ENCODE measurements at places on chromosomes 1 and 21.

- DNase-seq: peak; percentile 81
Measured at GRCh38 chr1:115314765-115315164, 23.3 kb downstream of the NGF start.

DNA sequence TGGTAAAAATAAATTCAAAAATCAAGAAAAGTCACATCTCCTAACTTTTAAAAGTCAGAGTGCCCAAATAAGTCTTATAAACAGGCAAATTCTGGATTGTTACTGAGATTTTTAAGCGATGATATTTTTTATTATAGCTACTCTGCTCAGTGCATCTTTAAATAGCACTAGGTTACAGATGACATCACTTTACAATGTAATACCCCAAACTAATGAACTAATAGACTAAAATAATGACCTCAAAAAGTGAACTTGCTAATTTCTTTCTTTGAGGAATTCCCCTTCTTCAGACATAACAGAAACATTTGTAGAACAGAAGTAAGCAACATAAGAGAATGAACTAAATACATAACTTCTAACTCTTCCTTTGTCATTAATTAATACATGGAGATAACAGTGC, 33.0 kb upstream of the ACTA1 start:
- DNase-seq: no peak

DNA sequence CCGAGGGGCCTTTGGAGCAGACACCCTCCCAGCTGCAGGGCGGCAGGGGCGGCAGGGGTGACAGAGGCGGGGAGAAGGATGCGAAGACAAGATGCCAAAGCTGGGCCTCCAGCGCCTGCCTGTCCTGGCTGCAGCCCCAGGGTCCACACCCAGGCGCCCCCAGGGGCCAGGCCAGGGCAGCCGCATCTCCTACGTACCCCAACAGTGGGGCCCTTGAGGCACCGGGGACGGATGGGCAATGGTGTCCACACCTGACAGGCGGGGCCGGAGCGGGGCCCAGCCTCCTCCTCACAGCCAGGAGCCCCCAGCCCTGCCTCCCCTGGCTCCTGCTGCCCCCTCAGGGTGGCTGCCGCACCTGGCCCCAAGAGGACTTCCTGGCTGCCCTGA, 7.2 kb downstream of the B3GALT6 start:
- DNase-seq: no peak

DNA sequence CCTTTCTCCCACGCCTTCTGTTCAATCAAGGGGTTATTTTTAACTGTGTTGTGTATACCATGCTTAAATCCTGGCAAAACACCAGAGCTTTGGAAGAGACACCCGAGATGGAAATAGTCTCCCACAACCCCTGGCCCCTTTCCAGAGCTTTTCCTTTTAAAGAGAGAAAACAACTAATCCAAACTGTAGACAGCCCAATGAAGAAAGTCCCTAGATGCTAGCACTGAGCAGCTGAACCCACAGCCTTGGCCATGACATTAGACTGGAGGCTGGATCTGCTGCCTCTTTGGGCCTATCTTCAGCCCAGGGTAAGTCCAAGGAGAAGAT, 64.9 kb upstream of the ARTN start:
- DNase-seq: peak; percentile 87

GRCh38 chr1:183227422-183228346, 41.6 kb downstream of the LAMC2 start:
- DNase-seq: peak; percentile 52

- DNase-seq: no peak
Measured at GRCh38 chr1:206144605-206145004, 27.4 kb upstream of the AVPR1B start.

- DNase-seq: no peak
Measured at GRCh38 chr1:241083285-241083684, 273.7 kb downstream of the RGS7 start.

- DNase-seq: peak; percentile 35
Measured at GRCh38 chr1:56803561-56804156, 15.5 kb downstream of the FYB2 start.

DNA sequence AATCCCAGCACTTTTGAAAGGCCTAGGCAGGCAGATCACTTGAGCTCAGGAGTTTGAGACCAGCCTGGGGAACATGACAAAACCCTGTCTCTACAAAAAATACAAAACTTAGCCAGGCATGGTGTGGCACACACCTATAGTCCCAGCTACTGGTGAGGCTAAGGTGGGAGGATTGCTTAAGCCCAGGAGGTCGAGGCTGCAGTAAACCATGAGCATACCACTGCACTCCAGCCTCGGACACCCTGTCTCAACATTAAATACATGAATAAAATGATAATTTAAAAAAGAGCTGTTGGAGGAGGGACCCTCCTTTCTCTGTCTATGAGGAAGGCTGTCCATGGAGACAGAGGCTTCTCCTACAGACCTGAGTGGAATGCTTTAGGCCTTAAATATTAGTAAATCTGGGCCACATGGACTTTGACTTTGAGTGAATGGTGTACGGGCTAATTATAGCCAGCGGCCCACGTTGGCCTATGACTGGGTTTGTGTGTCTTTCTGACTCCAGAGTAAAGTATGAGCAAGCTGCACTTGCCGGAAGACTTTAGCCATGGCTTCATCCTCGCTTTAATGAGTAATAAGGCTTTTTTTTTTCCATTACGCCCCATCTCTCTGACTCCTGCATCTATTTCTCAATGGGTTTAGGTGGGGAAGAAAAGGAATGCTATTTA, 21.3 kb downstream of the RAB3B start:
- peak; percentile 96 for DNase-seq

DNA sequence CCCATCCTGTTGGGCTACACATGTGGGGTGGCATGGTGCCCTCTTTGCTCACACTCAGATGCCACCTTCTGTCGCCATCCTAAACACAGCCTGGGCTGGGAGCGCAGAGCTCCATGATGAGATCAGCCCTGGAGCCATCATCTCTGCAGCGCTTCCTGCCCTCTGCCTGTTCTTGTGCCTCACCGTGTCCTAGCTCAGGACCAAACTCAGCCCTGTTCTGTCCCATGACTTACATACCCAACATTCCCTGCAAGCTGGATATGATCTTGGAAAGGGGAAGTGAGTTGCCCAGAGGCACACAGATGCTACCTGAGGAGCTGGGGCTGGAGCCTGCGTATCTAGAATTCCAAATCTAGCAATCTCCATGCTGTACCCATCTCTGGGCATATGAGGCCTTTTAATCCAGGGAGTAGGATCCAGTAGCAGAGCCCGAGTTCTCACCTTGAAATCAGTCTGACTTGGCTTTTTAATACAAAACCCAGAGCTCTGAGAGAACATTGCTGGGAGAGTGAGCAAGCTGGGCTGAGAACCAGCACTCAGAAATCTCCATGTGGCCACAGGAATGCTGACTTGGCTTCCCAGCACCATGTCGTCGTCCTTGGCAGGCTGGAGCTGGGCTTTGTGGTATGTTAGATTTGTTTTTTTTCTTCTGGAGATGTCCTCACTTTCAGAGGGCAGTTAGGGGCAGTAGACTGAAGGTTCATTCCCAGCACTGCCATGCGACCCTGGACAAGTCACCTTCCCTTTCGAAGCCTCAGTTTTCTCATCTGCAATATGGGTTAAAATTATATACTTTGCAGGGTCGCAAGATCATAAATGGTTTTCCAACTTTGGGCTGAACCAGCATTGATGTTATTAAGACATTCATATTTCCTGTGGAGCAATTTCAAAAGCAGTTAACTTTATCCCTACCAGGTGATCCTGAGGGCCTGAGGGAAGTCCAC, 2.6 kb downstream of the ALPL start:
- peak; percentile 94 for DNase-seq

GRCh38 chr1:224767031-224767430, 150.9 kb downstream of the CNIH3 start:
- no peak for DNase-seq

GRCh38 chr1:26153966-26154532, 4.8 kb upstream of the FAM110D start:
- no peak for DNase-seq

GRCh38 chr1:229028544-229028943, 242.4 kb upstream of the RAB4A start:
- no peak for DNase-seq

- no peak for DNase-seq
Measured at GRCh38 chr1:75522389-75522788, 88.5 kb downstream of the SLC44A5 start.

DNA sequence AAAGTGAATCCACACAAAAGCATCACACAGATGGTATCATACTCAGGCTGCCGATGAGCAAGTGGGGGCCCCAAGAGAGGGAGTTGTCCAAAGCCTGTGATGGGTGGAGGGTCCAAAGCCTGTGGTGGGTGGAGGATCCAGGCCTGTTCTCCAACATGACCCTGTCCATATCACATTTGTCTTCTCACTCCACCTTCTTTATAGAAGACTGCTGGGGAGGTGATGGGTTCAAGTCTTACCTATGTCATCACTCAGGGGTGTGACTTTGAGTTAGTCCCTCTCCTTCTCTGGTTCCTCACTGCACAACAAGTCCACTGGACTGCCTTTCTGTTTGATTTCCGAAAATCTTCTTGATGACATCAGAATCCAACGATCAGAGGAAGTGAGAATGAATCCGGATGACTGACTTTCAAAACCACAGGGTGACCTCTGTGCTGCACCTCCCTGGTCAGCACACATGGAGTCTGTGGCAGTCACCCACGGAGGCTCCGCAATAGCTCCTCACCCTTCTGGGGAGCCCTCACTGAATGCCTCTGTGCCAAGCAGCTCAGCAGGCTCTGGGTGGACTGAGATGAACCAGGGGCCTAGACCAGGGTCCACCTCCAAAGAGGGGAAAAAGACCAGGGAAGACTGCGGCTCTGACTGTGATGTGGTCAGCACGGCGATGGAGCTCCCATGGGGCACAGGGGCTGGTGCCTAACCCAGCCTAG, 166.8 kb downstream of the HIVEP3 start:
- peak; percentile 51 for DNase-seq

DNA sequence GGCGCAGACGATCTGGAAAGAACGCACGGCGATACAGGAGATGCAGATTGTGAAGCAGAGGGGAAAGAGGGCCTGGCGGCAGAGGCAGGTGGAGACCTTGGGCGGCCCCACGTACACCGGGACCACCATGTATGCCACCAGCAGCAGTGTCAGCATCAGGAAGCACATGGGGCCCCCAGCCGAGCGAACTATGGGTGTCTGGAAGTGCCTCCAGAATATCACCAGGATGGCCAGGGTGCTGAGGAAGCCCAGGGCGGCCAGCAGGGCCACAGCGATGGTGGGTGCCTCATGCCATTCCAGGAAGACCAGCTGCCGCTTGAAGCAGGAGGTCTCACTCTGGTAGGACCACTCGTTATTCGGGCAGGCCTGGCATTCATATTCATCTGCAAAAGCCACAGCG, 19.3 kb downstream of the TAS1R2 start:
- no peak for DNase-seq

GRCh38 chr1:101506541-101507164, 269.8 kb downstream of the S1PR1 start:
- peak; percentile 28 for DNase-seq

- DNase-seq: no peak
Measured at GRCh38 chr1:39139723-39140360, 64.7 kb upstream of the MACF1 start.

GRCh38 chr1:194473766-194474165, 1287.4 kb upstream of the B3GALT2 start:
- DNase-seq: no peak

GRCh38 chr1:97588772-97589171, 332.1 kb downstream of the DPYD start:
- DNase-seq: no peak

DNA sequence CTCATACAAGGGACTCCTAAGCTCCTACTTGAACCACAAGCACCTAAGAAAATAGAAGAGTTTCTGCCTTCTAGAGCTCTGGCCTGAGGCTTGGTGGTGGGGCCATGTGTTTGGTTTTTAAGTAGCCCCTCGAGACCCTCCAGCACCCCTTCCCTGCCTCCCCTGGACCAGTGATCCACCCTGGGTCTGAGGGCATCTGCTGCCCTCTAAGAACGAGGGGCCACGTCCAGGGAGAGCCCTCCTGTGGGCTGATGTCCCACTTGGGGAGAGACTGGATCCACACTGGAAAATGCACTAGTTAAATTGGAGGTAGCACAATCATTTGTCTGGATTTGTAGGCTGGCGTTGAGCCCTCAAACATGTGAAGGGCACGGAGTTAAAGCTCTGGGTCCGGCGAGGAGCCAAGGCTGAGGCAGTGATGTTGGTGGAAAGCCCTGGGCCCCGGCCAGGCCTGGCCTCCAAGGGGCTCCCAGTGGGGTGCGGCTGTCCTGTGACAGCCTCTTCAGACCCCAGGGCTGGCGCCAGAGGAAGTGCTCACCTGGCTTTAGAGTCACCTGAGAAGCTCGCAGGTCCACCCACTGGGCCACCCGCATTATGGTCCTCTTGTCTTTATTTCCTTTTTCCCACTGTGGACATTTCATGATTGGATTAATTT, 65.2 kb downstream of the SLC37A1 start:
- no peak for DNase-seq

GRCh38 chr21:31176725-31177124, 138.4 kb upstream of the KRTAP19-8 start:
- DNase-seq: no peak

DNA sequence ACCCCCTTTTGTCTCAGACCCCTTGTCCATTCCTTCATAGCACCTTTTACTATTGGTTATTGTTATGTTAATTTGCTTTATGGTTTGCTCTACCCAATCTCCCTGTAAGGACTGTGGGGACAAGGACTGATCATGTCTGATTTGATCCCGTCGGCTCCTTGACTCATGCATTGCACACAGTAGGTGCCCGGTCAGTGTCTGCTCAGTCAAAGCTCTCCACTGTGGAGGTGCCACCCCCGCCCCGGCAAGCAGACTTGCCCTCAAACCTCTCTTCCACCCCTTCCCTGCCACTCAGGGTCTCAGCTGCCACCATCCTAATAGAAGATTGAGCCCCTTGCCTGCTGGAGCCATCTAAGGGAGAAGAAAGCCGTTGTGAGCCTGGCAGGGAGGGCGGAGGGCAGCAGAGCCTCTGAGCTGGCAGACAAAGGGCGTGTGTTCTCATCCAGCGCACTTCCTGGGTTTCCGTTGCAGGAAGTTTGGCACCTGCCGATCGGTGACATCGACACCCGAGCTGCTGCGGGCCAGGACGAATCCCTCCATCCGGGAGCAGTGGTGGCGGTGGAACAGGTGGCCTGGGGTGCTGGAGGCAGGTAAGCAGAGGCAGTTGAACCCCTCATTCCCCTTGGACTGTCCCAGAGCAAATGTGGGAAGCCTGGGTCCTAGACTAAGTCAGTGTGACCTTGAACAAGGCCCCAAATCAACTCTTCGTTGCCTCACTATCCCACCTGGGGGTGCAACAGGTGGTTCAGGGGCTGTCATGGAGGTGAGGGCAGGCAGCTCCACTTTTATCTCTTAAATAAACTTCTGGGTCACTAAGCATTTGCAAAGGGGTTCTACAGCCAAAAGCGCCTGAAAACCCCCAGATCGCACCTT, 2.2 kb upstream of the FBLIM1 start:
- DNase-seq: no peak

GRCh38 chr21:15034126-15034853, 30.5 kb downstream of the NRIP1 start:
- DNase-seq: peak; percentile 70

GRCh38 chr1:149936992-149937705, 470 bp upstream of the MTMR11 start:
- DNase-seq: peak; percentile 51

DNA sequence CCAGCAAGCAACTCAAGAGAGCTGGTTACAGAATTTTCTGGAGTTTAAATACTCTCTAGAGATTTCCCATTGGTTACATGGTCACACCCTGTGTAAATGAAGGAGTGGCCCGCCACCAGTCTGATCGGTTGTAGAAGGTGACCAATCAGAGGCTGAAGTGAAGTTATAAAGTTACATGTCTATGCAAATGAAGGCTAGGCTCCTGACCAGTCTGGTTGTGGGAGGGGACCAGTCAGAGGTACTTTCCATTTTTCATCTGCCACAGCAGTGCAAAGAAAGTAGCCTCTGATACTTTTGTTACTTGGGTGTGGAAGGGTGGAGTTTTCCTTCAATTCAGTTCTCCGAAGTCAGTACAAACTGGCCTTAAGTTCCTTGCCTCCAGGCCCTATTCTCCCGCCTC, 273.7 kb downstream of the BARHL2 start:
- DNase-seq: no peak

Data from fibroblast of skin of right biceps (primary cell).